Activated naive CD4-positive, alpha-beta T cell treated with anti-CD3 and anti-CD28 coated beads for 36 hours (primary cell): ENCODE measurements at places on chromosomes 12 and 14. TPM values are rescaled to one million over a fixed set of nuclear protein-coding genes. Genes with fewer than 3 reads are reported as not detected.
A peak's percentile ranks its signal among the peaks of the same experiment; 100 is the strongest.

Gene B4GALNT3
- 1.2 TPM for total RNA-seq

Gene PTPN11
- total RNA-seq, result 137 TPM

Gene SERPINA12
- not detected for total RNA-seq

Gene ACSS3
- total RNA-seq, result not detected

Gene RILPL2
- total RNA-seq, result 8.1 TPM

- DNase-seq, result peak; percentile 76
These were observed 1.2 kb upstream of the CPNE8 start for GRCh38 chr12:38906482-38907200.

GRCh38 chr14:73503648-73504047 is 12.9 kb downstream of the RIOX1 start:
- DNase-seq, result no peak

Gene PYGL
- 0.37 TPM for total RNA-seq
